ENCODE measurements at places on chromosomes 2 and 18.

DNA sequence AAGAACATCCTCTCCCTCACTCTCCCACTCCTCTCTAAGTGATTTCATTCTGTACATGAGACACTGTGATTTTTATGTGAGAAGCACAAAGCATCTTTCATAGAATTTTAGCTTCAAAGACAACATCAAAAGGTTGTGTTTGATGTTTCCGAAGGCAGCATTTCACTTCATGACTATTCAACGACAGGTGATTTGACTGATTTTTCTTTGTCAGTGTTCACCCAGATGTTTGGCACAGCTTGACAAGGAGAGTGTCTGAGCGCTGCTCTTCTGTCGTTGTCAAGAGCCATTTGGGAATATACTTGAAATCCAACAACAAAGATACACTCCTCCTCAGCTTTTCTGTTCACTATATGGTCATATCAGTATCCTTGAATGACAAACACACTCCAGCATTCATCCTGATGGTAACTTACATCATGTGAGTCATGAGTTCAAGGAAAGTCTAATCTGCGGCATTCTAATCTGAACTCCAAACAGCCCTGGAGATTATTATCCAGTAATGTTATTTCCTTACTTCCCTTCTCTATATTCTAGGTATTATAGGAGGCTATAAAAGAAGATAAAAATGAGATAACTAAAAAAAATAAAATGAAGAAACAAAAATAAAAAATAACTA lies 45.9 kb upstream of the ST6GAL2 start:
- DNase-seq: no peak

GRCh38 chr2:236993286-236993685 lies 92.4 kb upstream of the COPS8 start:
- no peak for DNase-seq

DNA sequence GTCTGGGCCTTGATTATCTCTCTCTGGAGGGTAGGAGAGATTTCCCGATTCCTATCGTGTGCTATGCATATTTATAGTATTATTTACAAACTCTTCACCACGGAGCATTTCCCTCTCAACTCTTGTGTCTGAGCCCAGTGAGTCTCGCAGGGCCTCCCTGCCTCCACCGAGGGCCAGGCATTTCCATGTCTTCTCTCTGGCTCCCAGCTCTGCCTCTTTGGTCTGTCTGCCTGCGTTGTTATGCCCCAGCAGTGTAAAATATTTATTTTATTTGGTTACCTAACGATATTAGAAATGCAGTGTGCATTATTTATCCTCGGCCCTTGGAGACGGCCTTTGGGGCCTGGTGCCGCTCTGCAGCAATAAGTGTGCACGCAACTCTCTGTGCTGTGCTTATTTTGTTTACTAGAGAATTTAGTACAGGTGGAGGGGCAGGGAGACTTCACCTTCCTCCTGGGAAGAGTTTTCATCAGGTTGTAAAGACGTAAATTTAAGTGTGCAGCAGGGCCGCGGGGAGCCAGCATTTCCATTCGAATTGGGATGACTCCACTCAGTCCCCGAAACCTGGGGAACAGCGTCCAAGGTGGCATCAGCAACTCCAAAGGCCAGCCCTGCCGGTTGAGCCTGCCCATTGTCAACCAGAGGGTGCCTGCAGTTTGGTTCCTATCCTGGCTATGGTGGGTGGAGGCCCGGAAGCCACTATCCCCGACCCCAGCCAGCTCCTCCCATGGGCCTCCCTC lies 100.2 kb downstream of the PTGR3 start:
- no peak for DNase-seq

- DNase-seq: no peak
These were observed 17.4 kb upstream of the STEAP3 start for GRCh38 chr2:119206201-119206600.

DNA sequence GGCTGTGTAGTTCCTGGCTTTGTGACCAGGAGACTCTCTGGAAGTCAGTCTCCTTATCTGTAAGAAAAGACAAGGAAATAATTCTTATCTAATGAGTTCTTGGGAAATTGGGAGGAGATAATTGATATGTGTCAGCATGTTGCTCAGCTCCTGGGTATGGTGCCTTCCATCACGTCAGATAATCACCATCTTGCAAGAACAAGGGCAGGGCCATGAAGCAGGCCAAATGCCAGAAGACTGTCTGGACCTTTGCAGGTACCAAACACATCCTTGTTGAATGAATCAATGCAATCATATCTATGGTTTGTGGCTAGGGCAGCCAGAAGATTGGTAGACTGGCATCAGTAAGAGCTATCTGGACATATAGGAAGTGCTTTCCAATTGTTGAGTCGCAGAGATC lies 473.5 kb downstream of the TNS1 start:
- no peak for DNase-seq

- no peak for DNase-seq
These were observed 6.0 kb upstream of the IL1R2 start for GRCh38 chr2:101985793-101986164.

- no peak for DNase-seq
These were observed 294.3 kb upstream of the SLC8A1 start for GRCh38 chr2:40746191-40746590.

DNA sequence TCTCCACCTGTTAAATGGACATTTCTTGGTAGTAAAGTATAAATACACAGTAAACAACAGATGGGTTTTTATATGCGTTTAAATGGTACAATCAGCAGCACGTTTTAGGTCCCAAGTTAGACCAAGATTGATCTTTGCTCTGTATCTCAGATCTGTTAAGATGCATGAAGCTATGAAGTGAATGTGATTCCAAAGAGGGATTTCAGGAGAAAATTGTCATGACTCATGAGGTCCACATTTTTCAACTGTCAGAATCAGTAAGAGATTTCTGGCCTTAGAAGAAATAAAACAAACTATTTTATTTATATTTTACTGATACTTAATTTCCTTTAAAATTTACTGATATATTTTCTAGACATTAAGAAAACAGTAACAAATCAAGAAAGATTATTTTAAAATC lies 142.7 kb downstream of the EML6 start:
- DNase-seq: no peak
